ENCODE measurements at places on chromosomes 12 and 14. TPM values are rescaled to one million over a fixed set of nuclear protein-coding genes. Genes with fewer than 3 reads are reported as not detected.

The LRFN5 gene
- total RNA-seq: 0.37 TPM

DNA sequence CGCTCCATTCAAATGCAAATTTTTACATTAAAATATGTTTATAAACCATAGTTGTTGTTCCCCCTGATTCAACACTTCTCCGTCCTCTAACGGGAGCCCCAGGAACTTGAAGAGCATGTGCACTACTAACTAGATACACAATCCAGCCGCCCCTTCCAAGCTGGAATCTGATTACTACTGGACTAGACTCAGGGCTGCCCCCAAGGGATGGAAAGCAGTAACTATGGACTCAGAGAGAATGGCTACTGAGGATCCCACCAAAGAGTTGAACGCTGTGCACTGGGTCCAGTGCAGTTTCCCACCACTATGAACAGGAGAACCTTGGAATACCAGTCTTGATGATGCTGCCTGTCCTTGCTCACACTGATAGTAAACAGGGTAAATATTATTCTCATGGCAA, 48.6 kb upstream of the PCNX1 start:
- DNase-seq: no peak

DNA sequence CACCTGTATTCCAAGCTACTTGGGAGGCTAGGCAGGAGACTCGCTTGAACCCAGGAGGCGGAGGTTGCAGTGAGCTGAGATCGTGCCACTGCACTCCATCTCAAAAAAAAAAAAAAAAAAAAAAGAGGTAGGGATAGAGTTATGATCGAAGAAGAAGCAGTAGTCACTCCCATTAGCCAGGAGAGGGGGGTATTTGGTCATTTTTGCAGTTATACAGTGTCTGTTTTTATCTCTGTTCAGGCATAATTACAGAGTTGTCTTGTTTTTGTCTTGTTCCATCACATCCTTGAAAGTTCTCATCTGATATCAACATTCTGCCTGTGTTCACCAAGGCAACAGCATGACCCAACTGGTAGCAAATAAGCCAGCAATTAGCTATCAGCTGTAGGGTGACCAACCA, 98.5 kb upstream of the TMPO start:
- no peak for DNase-seq

The P2RX2 gene
- not detected for total RNA-seq

The HOXC6 gene
- total RNA-seq: 2.0 TPM

The ZNF140 gene
- 15.2 TPM for total RNA-seq

DNA sequence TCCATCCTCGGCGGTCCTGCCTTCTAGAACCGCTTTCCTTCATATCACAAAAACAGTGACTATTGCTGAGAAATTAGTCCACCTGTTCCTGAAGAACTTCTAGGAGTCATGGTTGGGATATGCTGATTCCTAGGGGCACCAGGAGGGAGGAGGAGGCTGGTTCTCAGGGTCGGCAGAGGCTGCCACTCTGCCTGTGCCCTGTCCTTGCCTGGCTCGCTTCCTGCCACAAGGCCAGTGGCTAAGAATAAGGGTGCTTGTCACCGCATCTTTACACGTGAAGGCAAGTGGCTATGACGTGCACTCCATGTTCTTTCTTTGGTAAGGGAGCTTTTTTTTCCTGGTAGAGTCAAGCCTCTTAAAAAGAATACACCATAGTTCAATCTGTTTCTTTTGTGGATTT, 18.7 kb upstream of the DGLUCY start:
- no peak for DNase-seq

The GPR68 gene
- 2.3 TPM for total RNA-seq

DNA sequence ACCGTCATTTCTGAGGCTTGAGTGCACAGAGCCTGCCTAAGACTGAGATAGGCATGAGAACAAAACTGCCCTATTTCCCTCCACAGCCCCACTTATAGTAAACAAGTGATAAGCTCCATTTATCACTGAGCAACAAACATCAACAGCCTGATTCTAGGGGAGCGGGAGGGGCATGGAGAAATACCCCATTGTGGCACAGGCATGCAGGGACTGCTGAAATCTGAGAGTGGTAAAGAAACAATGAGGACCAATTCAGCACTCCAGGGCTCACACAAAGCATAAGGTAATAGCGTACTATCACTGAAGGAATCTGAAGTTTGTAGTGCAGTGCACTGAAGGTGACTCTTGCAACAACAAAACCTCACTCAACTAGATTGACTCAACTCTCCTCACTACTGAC, 186.7 kb downstream of the ANO2 start:
- DNase-seq: no peak

DNA sequence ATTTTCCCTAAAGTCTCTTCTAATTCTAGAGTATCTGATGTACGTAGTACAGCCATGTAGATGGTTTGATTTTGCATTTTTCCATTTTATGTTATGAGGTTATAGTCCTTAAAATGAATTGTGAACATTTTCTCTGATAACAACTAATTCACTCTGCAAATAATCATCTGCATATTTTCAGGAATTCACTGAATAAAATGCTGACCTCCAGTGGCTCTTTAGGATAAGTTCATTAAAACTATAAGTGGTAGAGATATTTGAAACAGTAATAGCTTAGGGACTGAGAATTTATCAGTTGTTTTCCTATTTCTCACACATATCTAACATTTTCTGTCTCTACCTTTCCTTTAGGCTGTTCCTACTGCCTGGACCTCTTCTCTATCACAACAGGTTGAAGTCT, 4.4 kb downstream of the MSRB3 start:
- no peak for DNase-seq

The HOXC13 gene
- 6.9 TPM for total RNA-seq

The KRT84 gene
- not detected for total RNA-seq

GRCh38 chr12:64286521-64286920, 64.4 kb upstream of the KICS2 start:
- DNase-seq: no peak

Data from HT1080 (cell line).